Ascending aorta (tissue), 2 donors: ENCODE measurements at places on chromosomes 5 and 9. TPM values are rescaled to one million over a fixed set of nuclear protein-coding genes. Genes with fewer than 3 reads are reported as not detected.

The BAAT gene
- total RNA-seq, result 0.53 TPM

The HTR1A gene
- not detected for total RNA-seq

The PHYHD1 gene
- total RNA-seq, result 46.1 TPM

The GABRA6 gene
- total RNA-seq, result not detected

The CTNNAL1 gene
- 16.4 TPM for total RNA-seq

The GPR150 gene
- 9.6 TPM for total RNA-seq

GRCh38 chr5:75053304-75054133, 1.2 kb upstream of the GCNT4 start:
- peak overlapping the region; percentile 98 for H3K27ac ChIP-seq
- H3K4me1 ChIP-seq, result peaks cover 22% of the 10 kb centered on the region
- DNase-seq, result no peak
- H3K27me3 ChIP-seq, result no peaks in the 10 kb centered on the region
- no peaks in the 10 kb centered on the region for H3K36me3 ChIP-seq

GRCh38 chr9:75188756-75189155, 100.4 kb downstream of the OSTF1 start:
- no peaks in the 10 kb centered on the region for H3K27me3 ChIP-seq
- no peaks in the 10 kb centered on the region for H3K36me3 ChIP-seq
- DNase-seq, result no peak
- no peak overlapping the region for H3K27ac ChIP-seq

DNA sequence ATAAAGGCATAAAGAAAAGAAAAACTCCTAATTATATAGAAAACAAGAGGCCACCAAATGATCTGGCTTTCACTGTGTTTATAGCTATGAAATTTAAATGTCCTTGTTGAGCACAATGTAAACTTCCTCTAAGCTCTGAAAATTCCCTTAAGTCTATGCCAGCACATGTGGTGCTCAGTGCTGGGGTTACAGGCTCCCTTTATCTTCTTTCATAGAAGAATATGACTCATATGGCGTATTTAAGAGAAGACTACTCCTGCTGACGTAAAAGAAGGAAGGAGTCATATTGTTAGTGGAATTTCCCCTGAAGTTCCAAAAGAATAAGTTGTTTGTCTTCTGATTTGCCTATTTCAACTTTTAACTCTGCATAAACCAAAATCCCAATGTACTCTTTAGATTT, 30.4 kb downstream of the RNF145 start:
- H3K4me3 ChIP-seq, result no peak overlapping the region
- H3K27ac ChIP-seq, result peak overlapping the region; percentile 31

DNA sequence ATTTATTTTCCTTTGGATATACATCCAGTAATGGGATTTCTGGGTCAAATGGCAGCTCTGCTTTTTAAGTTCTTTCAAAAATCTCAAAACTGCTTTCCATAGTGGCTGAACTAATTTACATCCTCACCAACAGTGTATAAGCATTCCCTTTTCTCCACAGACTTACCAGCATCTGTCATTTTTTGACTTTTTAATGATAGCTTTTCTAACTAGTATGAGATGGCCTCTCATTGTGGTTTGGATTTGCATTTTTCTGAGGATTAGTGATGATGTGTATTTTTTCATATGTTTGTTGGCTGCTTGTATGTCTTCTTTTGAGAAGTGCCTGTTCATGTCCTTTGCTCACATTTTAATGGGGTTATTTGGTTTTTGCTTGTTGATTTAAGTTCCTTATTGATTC, 90.0 kb upstream of the HMHB1 start:
- H3K36me3 ChIP-seq, result no peaks in the 10 kb centered on the region
- no peaks in the 10 kb centered on the region for H3K4me1 ChIP-seq
- no peaks in the 10 kb centered on the region for H3K27me3 ChIP-seq
- no peak overlapping the region for H3K4me3 ChIP-seq
- no peak overlapping the region for H3K27ac ChIP-seq
- no peak for DNase-seq

- DNase-seq, result no peak
Observed at GRCh38 chr9:120014796-120015195, 565.2 kb downstream of the CDK5RAP2 start.

- H3K4me1 ChIP-seq, result no peaks in the 10 kb centered on the region
- no peak for DNase-seq
- H3K4me3 ChIP-seq, result no peak overlapping the region
- H3K27ac ChIP-seq, result no peak overlapping the region
Observed at GRCh38 chr5:42005561-42006153, 80.6 kb downstream of the FBXO4 start.

GRCh38 chr5:123940416-123940815, 428.4 kb downstream of the CSNK1G3 start:
- no peak overlapping the region for H3K4me3 ChIP-seq
- H3K36me3 ChIP-seq, result no peaks in the 10 kb centered on the region
- DNase-seq, result no peak
- no peaks in the 10 kb centered on the region for H3K4me1 ChIP-seq
- no peaks in the 10 kb centered on the region for H3K27me3 ChIP-seq
- H3K27ac ChIP-seq, result no peak overlapping the region

- H3K4me1 ChIP-seq, result peaks cover 16% of the 10 kb centered on the region
- H3K4me3 ChIP-seq, result no peak overlapping the region
- no peaks in the 10 kb centered on the region for H3K27me3 ChIP-seq
Observed at GRCh38 chr5:87120518-87121303, 147.0 kb upstream of the RASA1 start.

- peaks cover 21% of the 10 kb centered on the region for H3K4me1 ChIP-seq
- H3K27me3 ChIP-seq, result no peaks in the 10 kb centered on the region
- H3K27ac ChIP-seq, result no peak overlapping the region
- H3K36me3 ChIP-seq, result no peaks in the 10 kb centered on the region
- no peak overlapping the region for H3K4me3 ChIP-seq
- DNase-seq, result no peak
Observed at GRCh38 chr5:134007581-134008265, 2.9 kb upstream of the VDAC1 start.

DNA sequence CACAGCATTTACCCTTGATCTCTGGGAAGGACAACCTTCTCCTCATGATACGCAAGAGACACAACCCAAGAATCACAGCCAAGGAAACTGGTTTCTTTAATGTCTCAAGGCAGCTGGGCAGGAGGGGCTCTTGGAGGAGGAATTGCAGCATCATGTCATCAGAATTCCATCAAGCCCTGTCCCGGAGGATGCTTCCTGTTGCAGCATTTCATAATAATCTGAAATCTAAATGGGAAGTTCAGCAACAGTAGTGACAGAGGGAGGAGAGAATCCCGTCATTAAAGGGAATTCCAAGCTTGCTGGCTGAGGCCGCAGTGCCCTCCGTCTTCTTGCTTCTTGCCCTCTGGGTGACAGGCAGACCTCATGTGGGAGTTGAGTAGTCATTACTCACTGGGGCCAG, 192.7 kb downstream of the TENT4A start:
- no peaks in the 10 kb centered on the region for H3K27me3 ChIP-seq
- DNase-seq, result peak; percentile 62
- H3K4me3 ChIP-seq, result no peak overlapping the region

GRCh38 chr9:72263572-72263971, 101.4 kb downstream of the ZFAND5 start:
- H3K27ac ChIP-seq, result no peak overlapping the region
- no peaks in the 10 kb centered on the region for H3K27me3 ChIP-seq
- H3K4me3 ChIP-seq, result no peak overlapping the region
- H3K36me3 ChIP-seq, result no peaks in the 10 kb centered on the region

- no peak for DNase-seq
- H3K27me3 ChIP-seq, result no peaks in the 10 kb centered on the region
- H3K4me1 ChIP-seq, result no peaks in the 10 kb centered on the region
- H3K27ac ChIP-seq, result no peak overlapping the region
- H3K36me3 ChIP-seq, result no peaks in the 10 kb centered on the region
Observed at GRCh38 chr9:23674016-23674585, 151.9 kb downstream of the ELAVL2 start.

GRCh38 chr5:61423487-61424145, 91.6 kb downstream of the ZSWIM6 start:
- no peak for DNase-seq
- H3K4me1 ChIP-seq, result no peaks in the 10 kb centered on the region
- H3K4me3 ChIP-seq, result no peak overlapping the region
- no peaks in the 10 kb centered on the region for H3K27me3 ChIP-seq
- no peak overlapping the region for H3K27ac ChIP-seq

DNA sequence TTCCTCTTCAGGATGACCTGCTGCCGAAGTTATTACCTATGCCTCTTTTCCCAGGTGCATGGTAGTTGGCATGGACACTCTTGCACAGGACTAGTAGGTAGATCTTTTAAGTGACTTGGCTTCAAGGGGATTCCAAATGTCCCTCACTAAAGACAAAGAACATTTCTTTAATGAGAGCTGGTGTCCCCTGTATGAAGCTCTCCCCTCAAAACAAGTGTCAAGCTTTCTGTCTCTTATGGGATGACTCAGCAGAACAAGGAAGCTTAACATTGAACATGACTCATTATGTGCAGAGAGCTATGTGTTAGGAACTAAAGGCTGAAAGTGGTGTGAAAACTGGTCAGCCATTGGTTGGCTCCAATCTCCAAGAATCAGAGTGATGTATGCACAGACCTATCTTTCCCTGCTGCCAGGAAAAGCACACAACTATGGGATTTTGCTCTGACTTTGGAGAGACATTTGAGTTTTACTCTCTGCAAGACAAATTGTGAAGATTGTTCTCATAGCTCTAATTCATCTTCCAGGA, 120.5 kb downstream of the PRDM6 start:
- H3K36me3 ChIP-seq, result no peaks in the 10 kb centered on the region
- H3K4me3 ChIP-seq, result no peak overlapping the region
- H3K4me1 ChIP-seq, result peaks cover 7% of the 10 kb centered on the region

GRCh38 chr5:79200573-79201183, 35.3 kb upstream of the JMY start:
- no peaks in the 10 kb centered on the region for H3K4me1 ChIP-seq
- no peak overlapping the region for H3K27ac ChIP-seq
- no peaks in the 10 kb centered on the region for H3K36me3 ChIP-seq
- no peaks in the 10 kb centered on the region for H3K27me3 ChIP-seq
- H3K4me3 ChIP-seq, result no peak overlapping the region

DNA sequence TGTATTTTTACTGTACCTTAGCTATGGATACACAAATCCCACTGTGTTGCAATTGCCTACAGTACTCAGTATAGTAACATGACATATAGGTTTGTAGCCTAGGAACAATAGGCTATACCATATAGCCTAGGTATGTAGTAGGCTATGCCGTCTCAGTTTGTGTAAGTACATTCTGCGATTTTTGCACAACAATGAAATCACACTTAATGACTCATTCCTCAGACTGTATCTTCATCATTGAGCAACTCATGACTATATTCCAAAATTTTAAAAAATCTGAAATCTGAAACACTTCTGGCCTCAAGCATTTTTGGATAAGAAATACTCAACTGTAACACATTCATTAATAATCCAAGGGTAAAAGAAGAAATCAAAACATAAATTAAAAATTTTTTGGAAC, 666.8 kb upstream of the GRAMD2B start:
- H3K27ac ChIP-seq, result no peak overlapping the region
- DNase-seq, result no peak
- H3K36me3 ChIP-seq, result no peaks in the 10 kb centered on the region
- H3K4me3 ChIP-seq, result no peak overlapping the region

DNA sequence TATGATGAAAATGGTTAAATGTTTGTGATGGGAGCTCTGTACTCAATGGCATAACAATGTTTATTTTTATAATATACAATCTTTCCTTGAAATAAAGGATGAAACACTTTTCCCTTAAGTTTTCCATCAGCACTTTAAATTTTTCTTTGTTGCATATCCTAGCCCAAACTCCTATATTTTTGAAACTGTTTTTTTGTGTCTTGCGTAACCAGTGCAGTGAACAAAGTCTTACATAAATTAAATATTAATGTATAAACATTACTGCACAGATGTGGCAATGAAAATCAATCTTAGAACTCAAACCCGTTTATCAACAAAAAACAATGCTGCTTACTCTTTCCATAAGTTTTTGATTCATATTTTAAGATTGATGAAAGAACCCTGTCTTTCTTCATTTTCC, 34.1 kb upstream of the IL31RA start:
- H3K4me3 ChIP-seq, result no peak overlapping the region
- H3K36me3 ChIP-seq, result no peaks in the 10 kb centered on the region
- H3K4me1 ChIP-seq, result no peaks in the 10 kb centered on the region
- DNase-seq, result no peak

- H3K27me3 ChIP-seq, result no peaks in the 10 kb centered on the region
- DNase-seq, result no peak
- H3K4me1 ChIP-seq, result no peaks in the 10 kb centered on the region
- H3K36me3 ChIP-seq, result no peaks in the 10 kb centered on the region
- H3K4me3 ChIP-seq, result no peak overlapping the region
Observed at GRCh38 chr5:151572657-151573368, 18.3 kb downstream of the FAT2 start.
